Activated CD8-positive, alpha-beta memory T cell treated with anti-CD3 and anti-CD28 coated beads, Interleukin-2, amount 50 U/mL, for 48 hours (primary cell): ENCODE measurements at places on chromosomes 16 and 17.
A peak's percentile ranks its signal among the peaks of the same experiment; 100 is the strongest.

GRCh38 chr16:7160093-7160492, 172.6 kb upstream of the RBFOX1 start:
- DNase-seq: no peak

GRCh38 chr17:77778636-77779489, 179.6 kb upstream of the TNRC6C start:
- no peak for DNase-seq

GRCh38 chr16:85649411-85650134, 36.5 kb downstream of the GSE1 start:
- DNase-seq: no peak

GRCh38 chr16:27973678-27974077, 89.8 kb downstream of the GSG1L start:
- no peak for DNase-seq

DNA sequence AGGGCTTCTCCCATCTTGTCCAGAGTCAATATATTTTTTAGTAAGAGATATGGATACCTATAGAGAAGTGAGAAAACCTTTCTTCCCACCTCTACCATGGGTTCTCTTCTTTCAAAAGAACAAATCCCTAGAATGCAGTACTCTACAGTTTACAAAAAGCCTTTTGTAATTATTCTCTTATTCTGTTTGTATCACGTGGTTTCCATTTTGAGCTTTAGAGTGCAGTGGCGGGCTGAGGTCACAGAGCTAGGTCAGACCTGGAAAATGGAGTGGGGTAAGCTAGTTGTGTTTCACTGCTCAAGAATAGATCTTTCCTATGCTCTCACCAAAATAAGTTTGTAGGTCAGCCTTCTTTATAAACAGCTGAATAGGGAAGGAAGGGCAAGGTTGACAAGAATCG, 85.3 kb upstream of the MAF start:
- no peak for DNase-seq

GRCh38 chr17:29041571-29041970, 1.4 kb upstream of the PIPOX start:
- DNase-seq: no peak

DNA sequence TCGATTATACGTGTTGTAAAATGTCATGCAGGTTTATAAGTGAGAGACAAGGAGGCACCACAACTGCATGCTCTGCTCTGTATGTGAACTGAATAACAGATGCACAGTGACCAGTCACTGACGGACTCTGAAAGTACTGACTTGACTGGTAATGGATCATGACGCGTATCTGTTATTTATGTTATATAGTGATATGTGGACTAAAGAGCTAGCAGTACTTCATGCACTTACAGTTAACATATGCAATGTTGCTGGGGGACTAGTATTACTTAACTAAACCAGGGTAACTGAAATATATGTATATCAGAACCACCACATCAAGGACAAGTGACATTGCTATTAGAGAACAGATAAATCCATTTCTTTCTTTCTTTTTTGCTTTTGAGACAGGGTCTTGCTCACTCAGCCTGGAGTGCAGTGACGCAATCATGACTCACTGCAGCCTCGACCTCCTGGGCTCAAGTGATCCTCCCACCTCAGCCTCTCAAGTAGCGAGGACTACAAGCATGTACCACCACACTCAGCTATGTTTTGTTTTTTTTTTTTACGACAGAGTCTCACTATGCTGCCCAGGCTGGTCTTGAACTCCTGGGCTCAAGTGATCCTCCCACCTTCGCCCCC, 17.2 kb downstream of the COIL start:
- no peak for DNase-seq

DNA sequence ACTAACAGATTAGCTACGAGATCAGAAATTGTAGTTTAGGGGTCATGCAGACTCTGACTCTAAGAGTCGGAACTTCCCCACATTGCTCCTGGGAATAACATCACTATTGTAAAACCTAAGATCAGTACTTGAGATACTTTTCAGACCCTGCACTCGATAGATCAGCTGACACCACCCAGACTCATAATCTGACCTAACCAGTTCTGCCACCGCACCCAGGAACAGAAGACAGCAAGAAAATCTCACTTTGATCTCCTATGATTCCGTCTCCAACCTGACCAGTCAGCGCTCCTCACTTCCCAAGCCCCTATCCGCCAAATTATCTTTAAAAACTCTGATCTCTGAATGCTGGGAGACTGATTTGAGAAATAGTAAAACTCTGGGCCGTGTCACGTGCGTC, 27.2 kb upstream of the ASGR2 start:
- no peak for DNase-seq

DNA sequence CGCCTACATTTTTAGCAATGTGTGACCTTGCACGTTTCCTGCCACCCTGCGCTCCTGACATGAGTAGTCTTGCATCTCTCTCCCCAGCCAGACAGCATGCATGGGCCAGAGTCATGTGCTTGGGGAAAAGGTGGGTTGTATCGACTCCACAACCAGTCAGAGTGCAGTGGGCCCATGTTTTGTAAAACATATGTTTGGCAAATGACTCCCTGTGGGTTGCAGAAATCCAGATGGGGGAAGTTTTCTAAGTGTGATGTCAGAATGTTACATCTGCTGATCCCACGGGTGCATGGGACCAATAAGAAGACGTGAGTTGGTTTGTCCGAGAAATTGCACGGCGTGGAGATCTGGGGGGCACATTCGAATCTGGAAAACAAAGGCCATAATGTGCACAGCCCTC, 147.1 kb downstream of the FOXL1 start:
- DNase-seq: no peak

DNA sequence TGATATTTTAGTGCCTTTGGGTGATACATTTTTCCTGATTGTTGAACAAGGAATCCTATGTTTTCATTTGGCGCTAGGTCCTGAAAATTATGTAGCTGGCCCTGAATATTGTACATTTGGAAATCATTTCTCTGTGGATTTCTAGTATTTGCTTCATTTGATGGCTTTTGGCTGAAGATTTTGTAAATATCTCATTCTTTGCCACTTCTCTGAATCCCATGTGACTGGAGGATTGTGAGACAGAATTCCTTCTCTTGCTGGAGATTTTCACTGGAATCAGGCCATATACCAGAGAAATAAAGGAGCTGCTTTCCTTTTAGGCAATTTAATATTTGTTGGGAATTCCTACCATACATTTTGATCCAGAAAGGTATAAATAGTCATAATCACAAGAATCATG, 8.6 kb downstream of the KRT28 start:
- no peak for DNase-seq

- DNase-seq: no peak
Observed at GRCh38 chr16:86971251-86971650, 345.9 kb downstream of the C16orf95 start.

- DNase-seq: no peak
Observed at GRCh38 chr16:27264151-27264550, 4.4 kb downstream of the NSMCE1 start.

DNA sequence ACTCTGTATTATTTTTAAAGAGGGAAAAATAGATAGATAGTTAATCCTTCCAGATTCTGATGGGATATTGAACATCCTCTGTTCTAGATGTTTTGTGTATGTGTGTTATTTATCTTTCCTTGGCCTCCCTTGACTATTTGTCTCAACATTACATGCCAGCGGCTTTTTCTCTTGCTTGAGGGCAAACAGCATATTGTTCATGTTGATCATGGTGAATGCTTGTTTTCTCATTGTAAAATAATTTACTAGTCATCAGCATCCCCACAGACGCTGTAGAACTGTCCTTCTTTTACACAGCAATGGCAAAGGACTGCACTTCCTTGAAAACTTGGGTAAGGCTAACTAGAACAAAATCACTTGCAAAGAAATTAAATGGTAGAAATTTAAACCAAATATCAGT, 1376.4 kb upstream of the GOT2 start:
- DNase-seq: no peak

DNA sequence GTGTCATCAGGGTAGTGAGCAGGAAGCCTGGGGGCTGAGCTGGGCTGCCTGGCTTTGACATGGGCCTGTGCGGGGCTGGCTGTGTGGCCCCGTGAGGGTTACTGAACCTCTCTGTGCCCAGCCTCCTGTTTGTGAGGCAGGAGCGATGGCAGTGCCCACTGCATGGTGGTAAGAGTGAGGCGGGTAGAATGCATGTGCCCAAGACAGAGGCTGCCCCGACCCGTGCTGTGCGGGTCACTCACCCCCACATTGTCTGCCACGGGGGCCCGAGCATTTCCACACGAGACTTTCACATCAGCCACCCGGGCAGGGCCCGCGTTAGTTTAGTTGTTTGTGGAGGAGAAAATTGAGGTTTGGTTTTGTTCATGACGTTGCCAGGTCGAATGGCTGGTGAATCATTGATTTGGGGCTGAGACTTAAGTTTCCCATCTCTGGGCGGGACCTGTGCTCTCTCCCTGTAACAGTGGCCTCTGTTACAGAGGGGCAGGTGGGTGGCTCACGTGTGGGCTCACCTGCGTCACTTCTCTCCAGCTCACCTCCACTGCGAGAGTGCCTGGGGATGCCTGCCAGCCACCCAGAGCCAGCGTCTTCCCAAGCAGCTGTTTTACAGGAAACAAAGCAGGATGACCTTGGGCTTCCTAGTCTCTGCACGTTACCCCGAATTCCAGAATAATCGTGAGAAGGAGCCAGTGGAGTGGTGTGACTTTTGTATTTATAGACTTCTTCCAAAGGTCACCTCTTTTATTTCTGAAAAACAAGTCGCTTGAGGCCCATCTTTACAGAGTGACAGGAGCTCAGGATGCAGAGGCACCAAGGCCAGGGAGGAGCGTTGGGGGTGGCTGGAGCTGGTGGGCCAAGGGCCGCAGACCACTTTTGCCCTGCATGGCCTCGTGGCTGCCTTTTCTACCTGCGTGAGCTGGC, 150.6 kb downstream of the RPTOR start:
- DNase-seq: peak; percentile 53

DNA sequence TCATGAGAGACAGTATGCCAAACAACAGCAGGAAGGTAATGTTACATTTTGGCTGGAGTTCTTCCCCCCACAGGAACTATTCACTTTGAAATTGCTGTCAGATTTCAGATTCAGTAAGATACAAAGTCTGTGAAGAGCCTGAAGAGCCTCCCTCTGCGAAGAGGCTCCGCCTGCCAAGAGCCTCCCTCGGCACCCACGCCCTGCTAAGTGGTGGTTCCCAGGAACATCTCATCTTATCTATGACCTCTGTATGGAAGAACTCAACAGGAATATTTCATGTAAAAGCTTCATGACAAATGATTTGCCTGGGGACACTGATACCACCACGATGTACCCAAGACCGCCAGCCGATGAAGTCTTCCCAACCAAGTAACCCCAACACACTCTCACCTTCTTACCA, 3.2 kb downstream of the ZC3H7A start:
- no peak for DNase-seq

- no peak for DNase-seq
Observed at GRCh38 chr17:17887752-17888304, 51.0 kb upstream of the SREBF1 start.

DNA sequence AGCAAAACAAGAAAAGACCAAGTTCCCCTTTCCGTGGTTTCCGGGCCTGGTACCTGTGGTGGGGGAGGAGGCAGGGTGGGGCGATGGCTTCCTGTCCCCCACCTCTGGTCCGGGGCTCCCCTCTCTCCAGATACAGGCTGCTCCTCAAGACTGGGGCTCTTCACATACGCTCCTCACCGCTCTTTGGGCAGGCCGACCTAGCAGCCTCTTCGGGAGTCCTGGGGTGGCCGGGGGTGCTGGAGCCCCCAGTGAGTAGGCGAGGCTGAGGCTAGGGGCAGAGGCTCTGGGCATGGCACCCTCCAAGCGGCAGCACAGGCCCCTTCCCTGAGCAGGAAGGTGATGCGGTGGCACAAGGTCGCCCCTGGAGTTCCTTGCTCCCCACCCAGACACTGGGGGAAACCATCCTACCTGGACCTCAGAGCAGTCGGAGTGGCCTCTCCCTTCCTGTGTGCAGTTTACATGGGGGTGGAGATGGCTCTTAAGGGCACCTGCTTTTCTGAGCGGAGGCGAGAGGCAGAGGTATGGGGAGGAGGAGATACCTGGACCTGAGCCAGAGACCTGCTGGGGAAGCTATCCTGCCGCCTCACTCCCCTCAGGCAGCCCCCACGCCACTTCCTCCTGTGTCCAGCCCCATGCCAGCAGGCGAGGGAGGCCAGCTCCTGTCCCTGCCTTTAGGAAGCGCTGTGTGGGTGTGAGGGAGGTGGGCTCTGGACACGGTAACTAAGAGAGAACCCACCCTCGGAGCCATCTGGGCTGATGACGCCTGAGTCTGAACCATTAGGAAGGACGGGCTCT, 891 bp downstream of the CORO1A start:
- peak; percentile 84 for DNase-seq

DNA sequence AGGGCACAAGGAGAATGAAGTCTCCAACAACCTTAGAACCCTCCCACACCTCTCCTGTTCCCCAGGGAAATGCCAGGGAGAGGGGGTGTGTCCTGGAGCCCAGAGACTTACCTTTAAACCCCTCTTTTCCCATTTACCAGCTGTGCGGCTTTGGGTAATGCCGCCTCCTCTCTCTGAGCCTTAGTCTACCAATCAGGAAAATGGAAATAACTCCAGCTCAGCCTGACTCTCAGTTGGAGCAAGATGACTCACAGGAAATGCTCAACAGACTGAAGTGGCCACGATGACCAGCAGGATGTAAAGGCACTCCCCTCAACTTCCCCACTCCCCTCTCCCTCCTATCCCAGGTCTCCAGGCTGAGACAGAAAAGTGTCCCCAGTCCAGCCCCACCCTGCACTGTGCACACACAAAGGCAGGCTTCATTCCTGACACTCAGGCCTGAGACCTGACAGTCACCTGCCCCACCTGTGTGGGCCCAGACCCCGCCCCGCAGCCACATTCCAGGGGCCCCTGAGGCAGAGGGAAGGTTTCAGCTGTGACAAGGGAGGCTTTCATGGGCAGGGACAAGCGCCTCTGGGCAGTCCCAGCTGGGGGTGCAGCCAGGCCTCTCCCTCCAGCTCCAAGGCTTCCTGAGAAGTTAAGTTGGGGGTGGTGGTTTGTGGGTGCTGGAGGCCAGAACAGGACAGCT, 3.0 kb upstream of the KRT15 start:
- no peak for DNase-seq

DNA sequence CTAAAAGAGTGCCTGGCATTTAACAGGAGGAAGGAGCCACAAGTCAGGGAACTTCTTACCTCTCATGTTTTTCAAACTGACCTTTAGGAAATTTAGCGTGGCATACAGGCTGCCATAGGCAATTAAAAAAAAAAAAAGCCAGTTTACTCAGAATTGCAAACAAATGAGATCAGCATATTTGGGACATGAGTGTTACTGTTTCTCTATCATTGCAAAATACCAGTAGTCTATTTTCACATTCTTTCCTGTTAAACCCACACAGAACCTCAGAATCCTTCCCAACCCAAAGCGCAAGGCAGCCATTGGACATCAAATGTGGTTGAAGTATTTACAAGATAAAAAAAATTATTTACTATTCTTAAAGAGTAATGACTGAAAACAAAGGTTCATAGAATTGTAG, 366.4 kb upstream of the DYNLRB2 start:
- no peak for DNase-seq

DNA sequence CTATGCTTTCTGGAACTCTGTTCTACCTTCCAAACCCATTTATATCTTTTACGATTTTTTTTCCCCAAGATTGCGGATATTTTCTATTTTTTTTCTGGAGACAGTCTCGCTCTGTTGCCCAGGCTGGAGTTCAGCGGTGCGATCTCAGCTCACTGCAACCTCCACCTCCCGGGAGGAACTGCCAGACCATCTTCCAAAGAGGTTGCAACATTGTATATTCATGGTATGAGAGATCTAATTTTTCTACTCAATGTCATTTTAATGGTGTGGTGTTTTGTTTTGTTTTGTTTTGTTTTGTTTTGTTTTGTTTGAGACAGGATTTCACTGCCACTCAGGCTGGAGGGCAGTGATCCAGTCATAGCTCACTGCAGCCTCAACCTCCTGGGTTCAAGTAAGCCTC, 8.5 kb upstream of the BMERB1 start:
- no peak for DNase-seq

- DNase-seq: peak; percentile 50
Observed at GRCh38 chr17:77502626-77503292, 362.0 kb downstream of the SEC14L1 start.
